ENCODE measurements at places on chromosomes 2 and 18.

GRCh38 chr2:179565807-179566206 is 295.6 kb downstream of the ZNF385B start:
- no peak for DNase-seq

DNA sequence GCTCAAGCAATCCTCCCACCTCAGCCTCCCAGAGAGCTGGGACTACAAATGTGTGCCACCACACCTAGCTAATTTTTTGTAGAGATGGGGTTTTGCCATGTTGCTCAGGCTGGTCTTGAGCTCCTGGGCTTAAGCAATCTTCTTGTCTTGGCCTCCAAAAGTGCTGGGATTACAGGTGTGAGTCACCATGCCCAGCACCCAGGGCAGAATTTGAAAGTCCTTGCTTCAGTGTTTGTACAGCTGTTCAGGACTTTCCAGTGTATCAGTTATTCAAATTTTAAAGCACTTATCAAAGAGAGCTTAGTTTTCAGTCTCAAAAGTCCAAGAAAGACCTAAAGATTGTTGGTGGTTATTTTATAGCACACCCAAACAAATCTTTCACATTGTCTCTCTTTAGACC is 43.6 kb upstream of the VPS54 start:
- no peak for DNase-seq

GRCh38 chr2:21198637-21199036 is 74.9 kb downstream of the TDRD15 start:
- DNase-seq: no peak

DNA sequence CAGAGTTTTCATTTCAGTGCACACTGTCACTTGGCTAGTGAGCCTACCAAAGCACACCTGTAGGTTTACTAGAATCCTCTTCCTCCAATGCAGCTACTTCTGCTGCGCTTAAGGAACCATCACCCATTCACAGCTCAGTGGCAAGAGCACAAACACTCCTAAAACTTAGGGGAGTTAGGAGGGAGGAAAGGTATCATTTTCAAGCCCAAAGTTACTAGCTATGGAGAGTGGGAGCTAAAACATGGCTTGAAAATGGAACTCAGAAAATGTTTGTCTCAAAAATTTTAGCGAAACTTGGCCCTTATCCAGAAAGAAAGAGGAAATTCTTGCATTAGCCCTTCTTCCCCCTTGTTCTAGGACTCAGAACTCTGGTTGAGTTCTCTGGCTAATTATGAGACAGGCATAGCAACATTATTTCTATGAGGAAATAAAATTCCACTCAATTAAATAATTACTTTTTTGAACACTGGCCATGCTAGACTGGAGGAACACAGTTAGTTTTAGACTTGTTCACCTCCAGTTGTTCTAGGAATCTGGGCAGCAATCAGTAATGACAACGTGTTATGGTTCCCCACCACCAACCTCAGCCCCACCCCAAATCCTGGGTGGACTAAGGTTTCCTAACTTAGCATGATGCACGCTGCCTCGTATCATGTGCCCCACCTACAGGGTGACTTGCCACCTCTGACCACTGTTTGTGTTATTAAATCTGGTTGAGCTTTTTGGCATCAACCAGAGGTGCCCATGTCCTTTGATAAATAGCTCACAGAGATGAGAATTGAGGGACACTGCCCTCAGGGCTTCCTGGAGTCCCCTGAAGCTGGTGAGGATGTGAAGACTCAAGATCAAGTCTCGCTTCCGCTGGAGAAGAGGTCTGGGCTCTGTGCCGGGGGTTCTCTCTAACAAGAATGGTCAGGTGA is 32.8 kb downstream of the LPIN2 start:
- no peak for DNase-seq

DNA sequence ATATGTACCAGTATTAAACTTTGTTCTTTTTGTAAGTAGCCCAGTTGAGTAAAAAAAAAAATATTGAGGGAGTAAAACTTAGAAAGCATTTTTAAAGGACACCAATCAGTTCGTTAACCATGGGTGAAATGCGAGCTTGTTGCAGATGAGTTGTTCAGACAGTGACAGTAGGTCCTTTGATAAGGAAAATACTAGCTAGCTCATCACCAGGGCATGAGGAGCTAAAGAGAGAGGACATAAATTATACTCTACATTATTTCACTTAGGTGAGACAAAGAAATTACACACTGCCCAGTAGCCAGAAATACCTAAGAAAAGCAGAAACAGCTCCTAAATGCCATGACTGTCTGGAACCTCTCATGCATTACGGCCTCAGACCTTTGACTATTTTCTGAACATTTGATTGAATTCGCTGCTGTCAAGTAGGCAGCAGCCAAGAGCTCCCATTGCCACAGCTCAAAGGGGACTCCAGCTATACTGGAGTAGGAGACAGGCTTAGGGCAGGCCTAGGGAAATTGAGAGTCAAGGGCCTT is 2.6 kb upstream of the HNRNPLL start:
- DNase-seq: no peak

- DNase-seq: no peak
Observed at GRCh38 chr18:8713691-8714090, 8.3 kb downstream of the MTCL1 start.

GRCh38 chr2:105924271-105924670 is 179.6 kb downstream of the NCK2 start:
- DNase-seq: no peak

- no peak for DNase-seq
Observed at GRCh38 chr18:52070291-52070756, 269.7 kb upstream of the DCC start.

DNA sequence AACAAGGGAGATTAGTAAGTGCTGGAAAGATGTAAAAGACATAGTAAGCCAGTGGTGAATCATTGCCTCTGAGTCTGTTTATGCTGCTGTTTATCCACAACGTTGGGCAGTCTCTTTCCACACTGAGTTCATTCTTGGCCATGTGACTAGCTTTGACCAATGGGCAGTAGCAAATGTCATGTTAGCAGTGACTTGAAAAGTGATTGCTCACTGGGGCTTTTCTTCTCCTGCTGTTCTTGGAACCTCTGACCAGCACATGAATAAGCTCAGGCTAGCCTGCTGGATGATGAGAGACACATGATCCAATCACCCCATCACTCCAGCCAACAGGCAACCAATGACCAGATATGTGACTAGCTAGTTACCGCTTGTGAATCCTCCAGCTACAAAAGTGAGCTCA is 360.4 kb downstream of the SLC4A3 start:
- DNase-seq: no peak

DNA sequence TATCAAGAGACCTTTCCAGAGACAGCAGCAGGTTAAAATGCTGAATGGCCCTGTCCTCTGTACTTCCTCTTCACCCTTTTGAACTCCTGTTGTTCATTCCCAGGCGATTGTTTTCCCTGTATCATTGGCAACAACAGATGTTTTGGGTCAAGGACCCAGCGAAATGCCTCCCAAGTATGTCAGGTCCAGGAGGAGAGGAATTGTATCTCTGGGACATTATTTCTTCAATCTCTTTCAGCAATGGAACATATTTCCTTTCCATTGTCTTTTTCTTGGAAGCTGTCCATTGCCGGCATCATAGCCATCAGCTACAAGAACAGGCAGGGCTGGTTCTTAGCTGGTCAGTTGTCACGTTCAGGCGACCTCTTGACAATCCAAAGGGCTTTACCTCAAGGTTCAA is 76.2 kb downstream of the NRP2 start:
- no peak for DNase-seq

GRCh38 chr2:212154477-212154878 is 384.1 kb downstream of the ERBB4 start:
- no peak for DNase-seq

DNA sequence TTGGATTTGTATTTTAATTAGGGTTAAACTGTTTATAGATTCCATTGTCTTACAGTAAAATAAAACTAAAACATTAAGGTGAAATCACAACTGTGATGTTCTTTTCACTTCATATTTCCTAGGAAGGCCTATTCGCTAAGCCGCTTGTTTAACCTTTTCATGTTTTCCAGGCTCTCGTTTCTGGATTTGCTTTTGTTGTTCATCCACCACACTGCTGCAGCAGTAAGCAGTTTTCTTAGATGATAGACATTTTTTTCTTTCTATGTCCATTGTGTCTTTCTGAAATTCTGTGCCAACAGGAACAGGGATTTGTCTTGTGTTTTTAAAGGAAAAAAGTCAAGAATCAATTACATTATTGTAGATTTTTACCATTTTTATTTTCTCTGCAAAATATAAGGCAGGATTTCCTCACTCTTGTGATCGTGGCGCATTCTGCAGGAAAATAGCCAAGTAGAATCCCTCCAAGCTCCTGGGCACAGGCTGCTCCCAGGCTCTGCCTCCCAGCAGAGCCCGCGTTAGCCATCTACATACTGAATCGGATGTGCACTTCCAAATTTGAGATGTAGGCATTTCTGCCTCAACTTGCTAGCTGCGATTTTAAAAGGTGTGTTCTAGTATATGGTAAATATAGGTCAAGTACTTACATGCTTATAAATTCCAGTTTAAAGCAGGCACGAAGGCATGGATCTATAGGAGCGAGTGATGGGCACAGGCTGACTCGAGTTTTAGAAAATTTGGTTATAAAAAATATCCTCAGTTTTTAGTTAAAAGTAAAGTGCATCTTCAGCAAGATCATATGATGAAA is 10.2 kb downstream of the TSHZ1 start:
- no peak for DNase-seq

DNA sequence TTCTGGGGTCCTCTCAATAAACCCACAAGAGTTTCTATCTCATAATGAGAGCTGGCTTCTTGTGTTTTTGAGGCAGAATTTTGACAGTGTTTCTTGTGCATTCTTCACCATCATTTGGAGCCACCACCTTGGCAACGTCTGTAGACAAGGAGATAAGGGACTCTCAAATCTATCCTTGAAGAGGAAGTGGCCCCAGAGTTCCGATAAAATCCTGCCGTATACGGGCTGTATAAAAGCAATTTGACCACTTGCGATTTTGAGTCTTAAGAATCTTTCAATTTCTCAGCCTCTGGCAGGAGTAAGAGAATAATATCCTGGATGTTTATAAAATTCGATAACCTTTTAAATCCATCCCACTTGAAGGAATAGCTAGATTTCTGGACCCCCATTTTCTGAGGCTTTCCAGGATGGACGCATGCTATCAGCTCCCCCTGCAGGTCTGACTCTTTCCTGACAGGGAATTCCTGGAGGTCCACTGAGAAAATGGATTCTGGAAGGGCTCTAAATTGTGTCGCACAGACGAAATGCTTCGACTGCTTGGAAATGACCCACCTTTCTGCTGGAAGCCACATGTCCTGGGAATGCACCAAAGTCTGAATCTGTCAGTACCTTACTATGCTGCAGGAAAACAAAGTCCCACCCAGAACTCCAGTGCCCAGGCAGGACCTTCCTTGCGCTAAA is 54.1 kb downstream of the E2F6 start:
- no peak for DNase-seq

DNA sequence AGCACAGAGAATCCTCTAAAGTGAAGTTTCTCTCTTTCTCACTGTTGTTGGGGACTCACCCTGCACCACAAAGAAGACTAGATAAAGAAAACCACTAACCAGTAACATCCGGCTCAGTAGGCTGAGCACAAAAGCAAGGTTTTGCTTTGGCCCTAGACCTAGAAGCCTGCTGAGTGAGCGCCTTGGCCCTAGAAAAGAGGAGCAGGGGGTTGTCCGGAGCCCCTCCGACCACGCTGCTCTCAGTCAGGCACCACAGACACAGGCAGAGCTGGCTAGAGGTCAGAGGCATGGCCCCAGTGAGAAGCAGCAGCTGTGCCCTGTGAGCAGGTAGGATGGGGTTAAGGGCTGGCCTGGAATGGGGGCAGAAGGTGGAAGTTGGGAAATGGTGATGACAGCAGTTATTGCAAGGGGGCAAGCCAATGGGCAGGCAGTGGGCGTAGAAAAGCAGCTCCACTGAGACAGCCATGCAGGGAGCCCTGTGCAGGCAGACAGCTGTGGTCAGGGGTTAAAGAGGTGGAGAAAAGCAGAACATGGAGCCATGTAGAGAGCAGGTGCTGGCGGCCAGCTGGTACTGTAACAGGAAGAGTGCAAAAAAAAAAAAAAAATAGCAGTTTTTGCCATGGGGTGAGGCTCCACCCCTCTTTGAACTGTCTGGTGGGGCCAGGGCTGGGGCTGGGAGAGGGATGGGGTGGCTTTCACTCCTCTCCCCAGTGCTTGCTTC is 36.9 kb upstream of the SLC14A1 start:
- peak; percentile 24 for DNase-seq

GRCh38 chr2:200354833-200355751 is 48.6 kb downstream of the SPATS2L start:
- no peak for DNase-seq

GRCh38 chr2:231985823-231986261 is 24.3 kb downstream of the DIS3L2 start:
- DNase-seq: no peak

GRCh38 chr2:85994897-85995647 is 106.3 kb upstream of the ST3GAL5 start:
- DNase-seq: no peak

DNA sequence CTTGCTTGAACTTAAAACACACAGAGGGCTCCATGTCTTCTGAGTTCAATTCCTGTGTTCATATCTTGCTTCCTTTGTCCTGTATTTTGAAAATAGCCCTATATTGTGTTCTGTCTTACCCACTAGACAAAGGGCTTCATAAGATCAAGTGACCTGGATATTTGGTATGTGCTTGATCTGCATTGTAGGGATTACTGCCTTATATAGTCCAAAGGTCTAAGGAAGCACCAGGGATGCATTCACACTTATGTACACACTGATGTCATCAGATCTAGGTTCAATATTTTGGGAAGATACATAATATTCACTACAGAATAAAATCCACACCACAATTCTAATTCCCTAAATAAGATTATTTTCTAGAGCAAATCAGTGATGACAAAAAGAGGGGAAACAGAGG is 278.0 kb upstream of the KYNU start:
- DNase-seq: no peak

GRCh38 chr2:20623741-20624155 is 27.1 kb downstream of the HS1BP3 start:
- DNase-seq: no peak

All from activated CD4-positive, CD25-positive, alpha-beta regulatory T cell treated with anti-CD3 and anti-CD28 coated beads, Interleukin-2, amount 50 U/mL, for 16 hours (primary cell).